ENCODE measurements at places on chromosomes 2 and 18. TPM values are rescaled to one million over a fixed set of nuclear protein-coding genes. Genes with fewer than 3 reads are reported as not detected.

KLHL14 gene
- total RNA-seq, result 0.35 TPM

ANKRD23 gene
- 10.7 TPM for total RNA-seq

ITGB6 gene
- 0.09 TPM for total RNA-seq

BCL11A gene
- 6.2 TPM for total RNA-seq

LPIN1 gene
- total RNA-seq, result 102 TPM

BMP10 gene
- not detected for total RNA-seq

MTCL1 gene
- total RNA-seq, result 0.43 TPM

All from T-cell (primary cell).